Amniotic stem cell (primary cell): ENCODE measurements at places on chromosomes 16 and 17.

DNA sequence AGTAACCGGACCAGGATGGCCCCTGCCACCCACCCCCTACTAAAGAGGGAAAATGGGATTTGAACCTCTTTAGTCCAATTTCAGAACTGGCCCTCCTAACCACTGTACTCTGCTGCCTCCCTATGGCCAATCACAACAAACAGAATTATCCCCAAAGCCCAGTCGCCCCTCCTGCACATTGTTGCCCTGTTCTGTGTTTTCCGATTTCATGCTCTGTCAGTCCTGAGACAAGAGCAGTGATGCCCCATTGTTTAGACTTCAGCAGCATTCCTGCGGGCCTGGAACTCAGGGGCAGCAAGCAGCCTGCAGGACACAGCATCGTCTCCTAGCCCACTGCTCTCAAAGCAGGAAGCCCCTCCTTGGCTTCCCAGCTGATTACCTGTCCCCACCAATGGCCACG lies 20.5 kb upstream of the KLHL11 start:
- no peak for DNase-seq

DNA sequence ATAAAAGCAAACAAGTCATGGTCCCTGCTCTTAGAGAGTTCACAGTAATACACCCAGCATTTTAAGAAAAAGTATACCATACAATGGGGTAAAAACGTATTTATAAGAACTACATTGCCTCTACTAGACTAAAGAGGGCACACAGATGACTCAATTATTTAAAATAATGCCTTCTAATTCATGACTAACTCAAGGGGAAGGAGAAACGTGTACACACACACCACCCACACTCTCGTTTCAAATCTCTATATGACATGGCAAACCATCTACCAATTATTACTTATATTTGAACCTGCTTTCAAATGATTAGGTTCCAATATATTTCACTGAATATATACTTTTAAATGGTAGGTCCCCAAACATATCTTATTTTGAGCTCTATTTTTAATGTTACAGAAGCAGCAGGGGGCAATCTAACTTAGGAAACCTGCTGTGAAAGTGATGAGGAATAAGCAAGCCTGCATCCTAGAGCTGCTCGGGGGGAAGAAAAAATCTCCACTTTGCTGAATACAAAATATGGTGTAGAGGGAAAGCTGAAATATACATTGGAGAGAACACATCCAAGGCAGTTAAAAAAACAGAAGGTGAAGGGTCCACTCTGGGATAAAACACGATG lies 232.4 kb upstream of the PSMD7 start:
- no peak for DNase-seq

- DNase-seq: no peak
Measured at GRCh38 chr16:11181242-11181898, 74.6 kb downstream of the SOCS1 start.

GRCh38 chr16:50313596-50314478 lies 47.5 kb downstream of the ADCY7 start:
- DNase-seq: no peak

GRCh38 chr16:68948230-68948910 lies 105.0 kb downstream of the TANGO6 start:
- DNase-seq: no peak

- DNase-seq: no peak
Measured at GRCh38 chr17:44487170-44487569, 16.0 kb downstream of the GPATCH8 start.

GRCh38 chr17:33750943-33751701 lies 458.0 kb upstream of the ASIC2 start:
- DNase-seq: peak; percentile 25

DNA sequence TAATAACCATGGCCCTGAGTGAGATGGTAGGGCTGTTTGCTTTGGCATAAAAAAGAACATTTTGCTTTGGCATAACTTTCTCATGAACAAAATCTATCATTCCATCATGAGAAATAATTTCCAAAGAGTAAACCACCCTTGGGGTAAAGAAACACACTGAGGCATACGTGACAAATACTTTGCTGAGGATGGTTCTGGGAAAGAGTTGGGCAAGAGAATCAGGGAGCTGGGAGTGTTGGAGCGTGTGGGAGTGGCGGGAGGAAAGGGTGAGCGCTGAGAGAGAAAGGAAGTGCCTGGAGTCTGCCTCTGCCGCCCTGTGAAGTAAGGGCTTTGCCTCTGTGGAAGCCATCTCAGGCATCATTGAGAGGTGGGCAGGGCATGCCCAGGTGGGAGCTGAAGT lies 60.2 kb upstream of the ARHGAP44 start:
- no peak for DNase-seq

GRCh38 chr17:61533797-61534196 lies 57.2 kb downstream of the NACA2 start:
- DNase-seq: no peak

- peak; percentile 65 for DNase-seq
Measured at GRCh38 chr17:77829843-77830799, 128.4 kb upstream of the TNRC6C start.

DNA sequence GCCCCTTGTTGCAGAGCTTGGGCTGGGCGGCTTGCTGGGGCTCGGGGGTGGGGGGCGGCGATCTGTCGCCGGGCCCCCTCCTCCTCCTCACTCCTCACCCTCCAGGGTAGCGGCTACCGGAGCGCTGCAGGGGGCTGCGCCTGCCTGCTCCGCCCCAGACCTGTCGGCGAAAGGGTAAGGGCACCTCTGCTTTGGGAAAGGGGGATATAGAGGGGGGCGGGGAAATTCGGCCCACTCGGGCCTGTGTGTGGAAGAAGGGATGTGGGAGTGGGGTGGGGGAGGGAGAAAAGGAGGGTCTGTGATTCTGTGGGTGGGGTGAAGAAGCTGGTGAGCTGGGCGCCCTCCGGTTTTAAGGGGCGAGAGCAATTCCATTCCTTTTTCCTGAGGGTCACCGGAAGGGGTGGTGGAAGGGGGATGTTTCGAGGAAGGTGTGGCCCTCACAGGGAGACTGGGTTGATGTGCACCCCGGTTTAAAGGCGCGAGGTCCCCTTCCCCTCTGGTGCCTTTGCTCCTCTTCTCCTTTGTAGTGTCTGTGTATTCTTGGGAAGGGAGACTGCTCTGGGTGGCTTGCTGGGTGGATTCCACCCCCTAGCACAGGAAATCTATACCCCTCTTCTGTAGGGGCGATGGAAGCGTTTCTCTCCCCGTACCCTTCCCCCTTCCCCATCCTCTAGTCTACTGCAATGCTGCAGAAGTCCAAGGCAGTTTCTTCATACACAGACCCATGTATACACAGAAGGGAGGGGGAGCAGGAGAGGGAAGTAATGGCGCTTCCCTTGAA lies 878 bp downstream of the TAOK1 start:
- no peak for DNase-seq

DNA sequence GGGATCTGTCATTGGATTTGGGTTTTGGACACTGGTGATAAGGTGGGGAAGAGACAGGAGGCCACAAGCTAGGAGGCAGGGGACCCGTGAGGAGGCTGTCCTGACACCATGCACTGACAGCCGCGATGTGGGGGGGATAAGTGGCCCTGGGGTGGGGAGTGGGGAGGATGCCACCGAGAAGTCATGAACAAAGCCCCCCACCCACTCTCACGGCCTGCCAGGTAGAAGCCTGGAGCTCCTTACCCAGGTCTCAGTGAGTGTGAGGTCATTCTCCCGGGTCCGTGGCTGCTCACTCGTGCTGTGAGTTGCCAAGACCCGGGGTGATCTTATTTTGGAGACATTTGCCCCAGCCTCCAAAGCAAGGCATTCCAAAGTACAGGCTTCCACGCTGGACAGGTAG lies 165.9 kb upstream of the TNRC6C start:
- DNase-seq: no peak

- DNase-seq: no peak
Measured at GRCh38 chr17:75512926-75513640, 2.3 kb downstream of the CASKIN2 start.

GRCh38 chr17:46045639-46046038 lies 46.6 kb downstream of the STH start:
- DNase-seq: no peak

- no peak for DNase-seq
Measured at GRCh38 chr16:26344240-26344776, 652.5 kb downstream of the HS3ST4 start.

DNA sequence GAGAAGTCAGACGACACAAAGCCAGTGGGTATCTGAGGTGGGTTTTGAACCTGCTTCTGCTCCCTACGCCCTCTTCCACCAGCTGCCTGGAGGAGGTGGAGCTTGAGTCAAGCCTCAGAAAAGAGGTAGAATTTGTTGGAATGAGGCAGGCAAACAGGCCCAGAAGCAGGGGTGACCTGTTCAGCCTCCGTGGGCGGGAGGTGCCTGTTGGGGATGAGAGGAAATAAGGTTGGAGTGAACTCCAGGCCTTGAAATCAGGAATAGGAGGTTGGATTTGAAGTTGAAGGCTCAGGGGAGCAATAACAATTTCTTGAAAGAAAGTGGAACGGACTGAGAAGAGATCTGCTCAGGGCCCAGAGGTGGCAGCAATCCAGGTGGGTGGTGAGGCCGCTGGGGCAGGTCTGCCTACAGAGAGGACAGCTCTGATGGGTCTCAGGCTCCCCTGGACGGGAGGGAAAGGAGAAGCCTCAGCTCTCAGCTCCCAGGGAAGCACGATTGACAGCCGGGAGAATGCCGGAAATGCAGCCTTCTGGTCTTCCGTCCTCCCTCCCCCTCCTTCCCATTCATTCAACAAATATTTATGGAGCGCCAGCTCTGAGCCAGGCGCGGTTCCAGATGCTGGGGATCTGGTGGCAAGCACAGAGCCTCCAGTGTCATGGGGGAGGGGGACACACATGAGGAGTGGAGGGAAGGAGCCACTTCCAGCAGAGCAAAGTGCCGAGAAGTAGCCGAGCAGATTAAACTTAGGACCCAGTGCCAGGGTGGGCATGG lies 61.9 kb upstream of the CIBAR2 start:
- DNase-seq: peak; percentile 73

DNA sequence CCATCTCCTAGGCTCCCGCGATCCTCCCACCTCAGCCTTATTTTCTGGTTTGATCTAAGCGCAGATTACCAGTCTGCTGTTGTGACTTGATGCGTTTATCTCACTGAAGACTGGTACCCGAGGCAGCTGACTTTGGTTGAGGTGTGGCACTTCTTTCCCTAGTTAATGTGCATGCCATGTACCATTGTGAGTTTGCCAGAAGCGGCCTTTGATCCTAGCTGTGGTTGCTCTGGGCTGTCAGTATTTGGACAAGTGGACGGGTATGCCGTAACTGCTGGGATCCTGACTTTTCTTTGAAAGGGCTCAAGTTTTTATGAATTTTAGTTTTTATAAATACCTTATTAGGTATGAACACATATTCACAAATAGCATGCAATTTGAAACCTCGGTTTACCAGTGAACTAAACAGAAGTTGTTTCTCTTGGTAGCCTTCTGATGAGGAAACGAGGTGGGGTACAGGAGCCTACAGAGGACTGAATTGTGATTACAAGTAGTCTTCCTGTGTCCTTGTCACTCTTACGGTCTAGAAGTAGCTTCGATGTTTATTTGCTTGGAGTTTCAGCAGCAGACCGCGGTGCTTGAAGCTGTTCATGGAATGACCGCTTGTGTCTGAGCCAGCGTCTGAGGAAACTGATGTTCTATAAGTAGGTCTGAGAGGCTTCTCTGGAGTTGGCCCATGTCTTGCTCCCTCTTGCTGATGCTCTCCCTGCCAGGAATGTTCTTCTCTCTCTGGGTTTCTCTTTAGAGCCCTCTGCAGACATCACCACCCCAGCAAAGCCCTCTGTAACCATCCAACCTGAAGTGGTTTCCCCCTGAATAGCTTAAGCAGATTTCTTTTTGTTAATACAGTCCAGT lies 40.0 kb downstream of the SEC14L1 start:
- no peak for DNase-seq

DNA sequence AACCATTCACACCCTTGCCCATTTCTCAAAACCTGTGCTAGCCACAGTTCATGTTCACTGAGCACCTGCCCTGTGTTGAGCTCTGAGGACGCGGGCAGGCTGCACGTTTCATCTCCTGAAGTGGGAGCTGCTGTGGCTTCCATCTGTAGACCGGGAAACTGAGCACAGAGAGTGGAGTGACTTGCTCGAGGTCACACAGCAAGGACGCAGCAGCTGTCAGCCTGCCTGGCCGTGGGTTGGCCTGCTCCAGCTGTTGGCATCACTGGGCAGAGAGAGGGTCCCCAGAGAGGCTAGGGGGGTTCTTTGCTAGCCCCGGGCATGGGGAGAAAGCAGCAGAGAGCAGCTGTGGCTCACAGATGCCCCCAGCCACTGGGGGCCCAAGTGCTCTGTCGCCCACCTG lies 28.8 kb downstream of the ZFPM1 start:
- no peak for DNase-seq

GRCh38 chr16:77918809-77919707 lies 103.3 kb upstream of the CLEC3A start:
- no peak for DNase-seq

DNA sequence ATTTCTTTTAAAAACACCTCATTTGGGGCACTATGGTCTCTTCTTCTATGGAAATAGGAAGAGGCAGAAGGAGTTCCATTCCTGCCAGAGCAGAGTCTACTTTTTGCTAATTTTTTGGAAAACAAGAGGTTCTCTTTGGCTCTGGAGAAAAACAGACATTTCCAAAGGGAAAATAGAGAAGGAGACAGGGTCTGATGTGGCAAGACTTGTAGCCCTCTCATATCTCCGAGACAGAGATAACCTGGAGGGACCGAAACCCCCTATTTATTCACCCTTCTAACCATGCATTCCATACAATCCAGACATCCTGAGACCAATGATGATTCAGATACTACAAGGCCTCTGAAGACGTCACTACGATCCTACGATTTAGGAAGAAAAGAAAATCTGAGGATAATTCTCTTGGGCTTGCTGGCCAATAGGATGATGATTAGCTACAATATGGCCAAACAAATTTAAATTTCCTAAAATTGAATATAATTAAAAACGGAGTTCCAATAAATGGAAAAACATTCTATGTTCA lies 70.2 kb downstream of the HIC1 start:
- no peak for DNase-seq

DNA sequence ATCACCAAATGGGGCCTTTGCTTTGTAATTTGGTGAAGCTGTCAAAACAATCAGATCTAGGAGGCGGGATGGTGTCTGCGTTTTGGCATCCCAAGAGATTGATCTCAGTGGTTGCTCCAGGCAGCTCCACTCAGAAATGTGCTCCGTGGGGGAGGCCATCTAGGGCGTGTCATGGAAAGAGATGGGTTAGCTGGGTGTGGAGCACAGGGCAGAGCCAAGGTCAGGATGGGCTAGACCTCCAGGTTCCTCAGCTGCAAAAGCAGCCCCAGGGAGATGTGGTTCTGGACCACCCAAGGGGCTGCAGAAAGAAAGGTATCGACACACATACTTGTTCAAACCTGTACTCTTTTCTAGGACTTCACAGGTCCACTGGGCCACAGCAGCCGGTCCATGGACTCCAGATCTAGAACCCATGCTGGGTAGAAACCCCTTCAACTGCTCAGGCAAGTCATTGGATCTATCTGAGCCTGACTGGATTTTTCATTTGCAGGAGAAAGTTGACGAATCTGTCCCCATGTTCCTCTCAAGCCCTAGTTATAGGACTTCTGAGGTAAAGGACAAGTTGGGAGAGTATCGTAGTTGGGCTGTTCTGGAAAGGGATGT lies 270.2 kb upstream of the RPL38 start:
- no peak for DNase-seq

- DNase-seq: no peak
Measured at GRCh38 chr17:6926667-6927066, 69.2 kb upstream of the ALOX12 start.
